Fibroblast of skin of left quadriceps (primary cell): ENCODE measurements at places on chromosomes 6 and 20.

DNA sequence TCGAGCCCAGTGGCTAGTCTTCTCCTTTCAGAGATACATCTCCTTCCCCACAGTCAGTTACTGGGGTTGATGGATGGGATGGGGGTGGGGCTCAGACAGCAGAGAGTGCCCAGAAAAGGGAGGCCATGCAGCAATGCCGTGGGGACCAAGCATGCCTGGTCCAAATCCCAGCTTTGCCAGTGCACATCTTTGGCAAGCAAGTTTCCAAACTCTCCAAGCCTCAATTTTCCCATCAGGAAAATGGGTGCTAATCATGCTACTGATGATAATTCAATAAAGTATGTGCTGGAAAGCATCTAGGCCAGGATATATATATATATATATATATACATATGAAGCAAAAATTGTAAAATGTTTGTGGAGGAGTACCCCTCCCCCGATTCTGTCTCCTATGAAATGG is 78.9 kb downstream of the CD40 start:
- DNase-seq, result no peak

DNA sequence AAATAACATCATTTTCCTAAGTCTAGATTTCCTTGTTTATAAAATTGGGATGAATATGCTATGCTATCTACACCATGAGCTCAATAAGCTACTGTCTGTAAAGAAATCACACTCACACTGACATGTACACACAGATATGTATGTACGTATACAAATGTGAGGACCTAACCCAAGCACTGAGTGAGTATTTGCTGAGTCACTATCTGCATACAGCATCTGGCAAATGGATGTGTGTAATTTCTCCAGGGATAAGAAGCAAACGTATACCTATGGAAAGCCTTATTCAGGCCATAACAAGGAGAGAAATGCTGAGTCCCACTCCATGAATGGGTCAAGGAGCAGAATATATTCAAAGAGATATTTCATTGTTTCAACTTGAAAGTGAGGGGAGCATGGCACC is 153.9 kb downstream of the LPA start:
- DNase-seq, result peak; percentile 39

DNA sequence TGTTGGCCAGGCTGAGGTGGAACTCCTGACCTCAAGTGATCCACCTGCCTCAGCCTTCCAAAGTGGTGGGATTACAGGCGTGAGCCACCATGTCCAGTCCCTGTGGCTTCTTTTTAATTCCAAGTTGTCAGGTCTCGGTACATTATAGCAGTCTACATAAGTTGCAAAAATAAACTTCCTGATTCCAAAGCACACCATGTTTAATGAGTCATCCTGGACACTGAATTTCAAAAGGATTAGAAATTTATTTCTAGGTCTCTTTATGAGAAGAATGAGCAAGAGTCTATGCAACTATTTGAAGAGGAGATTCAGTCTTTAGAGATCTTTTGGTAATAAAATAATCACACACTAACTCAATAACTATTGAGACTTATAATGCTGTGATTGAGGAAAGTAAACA is 63.9 kb upstream of the MCHR2 start:
- no peak for DNase-seq

- DNase-seq, result no peak
Measured at GRCh38 chr20:1576641-1577040, 19.1 kb upstream of the SIRPD start.

GRCh38 chr6:78910591-78911171 is 43.3 kb downstream of the IRAK1BP1 start:
- no peak for DNase-seq

DNA sequence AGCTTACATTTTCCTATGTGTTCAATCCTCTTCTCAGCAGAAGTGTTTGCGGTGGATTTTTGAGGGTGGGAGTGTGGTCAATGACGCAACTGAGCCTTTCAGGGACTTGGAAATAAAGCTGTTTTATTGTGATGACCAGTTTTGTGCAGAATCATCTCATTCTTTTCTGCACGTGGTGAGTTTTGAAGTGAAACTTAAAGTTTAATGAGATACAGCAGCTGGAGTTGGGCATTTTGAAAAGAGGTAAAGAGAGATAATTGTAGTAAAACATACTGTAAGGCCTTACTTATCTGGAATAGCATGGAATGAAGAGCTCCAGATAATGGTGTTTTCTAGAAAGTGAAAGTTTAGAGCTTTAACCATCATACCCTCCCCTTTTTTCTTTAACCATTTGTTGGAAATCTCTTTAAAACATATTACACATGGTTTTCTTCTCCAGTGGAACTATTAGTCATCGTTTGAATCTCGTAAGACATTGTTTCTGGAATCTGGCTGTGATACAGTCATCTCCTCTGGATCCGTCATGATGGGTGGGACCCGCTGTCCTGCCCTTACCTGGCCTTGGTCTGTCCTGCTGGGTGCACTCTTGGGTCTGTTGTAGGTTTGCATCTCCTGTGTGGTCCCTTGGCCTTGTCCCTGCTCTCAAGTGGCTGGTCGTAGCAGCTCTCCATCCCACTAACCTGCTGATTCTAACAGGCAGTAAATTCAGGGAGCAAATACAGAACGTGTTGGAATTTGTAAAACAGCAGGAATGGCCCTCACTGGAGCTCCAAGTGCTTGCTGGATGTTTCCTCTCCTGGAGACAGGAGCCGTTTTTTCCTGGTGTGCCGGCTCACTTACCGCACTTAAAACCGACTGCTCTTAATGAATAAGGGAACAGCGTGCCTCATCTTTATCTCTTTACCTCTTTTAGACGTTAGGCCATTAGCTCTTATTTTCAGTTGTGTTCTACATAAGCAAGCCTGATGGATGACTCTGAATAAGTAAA is 29.8 kb downstream of the UST start:
- DNase-seq, result peak; percentile 58

GRCh38 chr20:16695628-16696027 is 34.2 kb upstream of the SNRPB2 start:
- DNase-seq, result no peak

GRCh38 chr20:16474363-16474762 is 98.9 kb downstream of the KIF16B start:
- no peak for DNase-seq

DNA sequence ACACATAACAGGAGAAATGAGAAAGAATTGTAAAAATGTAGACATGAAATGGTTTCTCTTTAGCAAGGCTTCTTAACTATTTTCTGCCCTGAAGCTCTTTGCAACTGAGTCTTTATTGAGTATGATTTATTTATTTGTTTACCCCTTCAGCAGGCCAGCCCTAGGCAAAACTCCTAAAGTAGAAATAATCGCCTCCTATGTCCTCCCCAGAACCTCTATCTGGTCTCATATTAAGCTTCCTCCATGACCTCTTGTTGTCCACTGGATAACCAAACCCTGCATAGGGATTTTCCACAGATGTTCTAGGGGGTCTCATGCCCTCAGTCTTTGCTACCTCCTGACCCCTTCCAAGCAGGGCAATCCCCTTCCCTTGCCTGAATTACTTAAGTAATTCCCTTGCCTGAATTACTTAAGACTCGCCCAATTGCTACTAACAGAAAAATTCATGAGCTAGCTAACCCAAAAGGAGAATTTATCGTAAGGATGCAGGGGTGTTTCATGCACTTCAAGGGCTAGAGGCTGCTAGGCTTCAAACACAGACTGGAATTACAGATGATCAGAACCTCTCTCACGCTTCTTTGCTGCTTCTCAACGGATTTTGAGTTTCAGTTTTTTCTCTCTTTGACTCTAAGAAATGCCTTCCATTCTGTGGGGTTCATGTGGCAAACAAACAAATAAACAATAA is 425.9 kb upstream of the RNF217 start:
- no peak for DNase-seq

GRCh38 chr6:43878127-43878634 is 108.2 kb downstream of the VEGFA start:
- no peak for DNase-seq

GRCh38 chr6:104607501-104607900 is 252.2 kb downstream of the HACE1 start:
- no peak for DNase-seq

DNA sequence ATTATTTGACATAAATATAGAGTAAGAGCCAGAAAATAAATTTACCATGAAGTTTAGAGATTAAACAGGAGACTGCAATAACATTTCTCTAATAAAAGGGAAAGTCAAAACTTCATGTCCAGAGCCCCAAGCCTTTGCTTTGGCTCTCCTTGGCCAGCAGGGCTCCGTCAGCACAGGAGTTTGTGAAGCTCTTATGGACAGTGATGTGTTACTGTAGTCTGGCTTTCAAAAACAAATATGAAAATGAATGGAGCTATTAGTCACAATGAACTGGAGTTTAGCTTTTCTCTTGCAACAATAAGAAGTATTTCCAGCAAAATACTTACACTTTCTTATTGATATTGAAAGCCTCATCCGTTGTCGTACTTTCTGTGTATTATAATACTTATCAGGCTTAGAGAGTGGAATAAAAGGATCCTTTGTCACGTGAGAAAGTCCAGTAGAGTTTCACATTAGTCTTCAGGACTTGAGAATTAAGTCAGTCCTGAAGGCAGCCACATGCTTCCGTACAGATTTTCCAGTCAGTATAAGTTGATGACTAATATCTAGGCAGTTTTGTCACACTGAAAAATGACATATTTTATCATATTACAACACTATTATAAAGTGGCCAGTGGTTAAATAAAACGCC is 117.0 kb upstream of the PRL start:
- DNase-seq, result no peak

GRCh38 chr6:108193131-108193530 is 27.3 kb downstream of the NR2E1 start:
- DNase-seq, result no peak

DNA sequence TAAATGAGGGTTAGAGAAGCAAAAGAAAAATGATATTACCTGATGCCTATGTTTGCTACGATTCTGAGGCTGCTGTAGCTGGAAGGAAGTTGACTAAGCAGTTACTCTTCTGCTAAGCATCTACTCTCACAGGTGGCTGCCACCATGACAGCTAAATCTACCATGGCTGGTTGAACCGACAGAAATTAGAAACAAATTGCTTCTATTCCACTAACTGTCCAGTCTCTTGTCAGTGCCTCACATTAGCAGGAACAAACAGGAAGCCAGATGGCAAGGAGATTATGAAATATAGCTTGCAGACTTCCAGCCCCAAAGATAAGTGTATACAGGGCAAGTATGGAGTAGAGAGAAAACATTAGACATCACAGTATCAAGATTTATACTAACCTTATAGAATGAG is 59.4 kb upstream of the TMEM200A start:
- DNase-seq, result no peak

DNA sequence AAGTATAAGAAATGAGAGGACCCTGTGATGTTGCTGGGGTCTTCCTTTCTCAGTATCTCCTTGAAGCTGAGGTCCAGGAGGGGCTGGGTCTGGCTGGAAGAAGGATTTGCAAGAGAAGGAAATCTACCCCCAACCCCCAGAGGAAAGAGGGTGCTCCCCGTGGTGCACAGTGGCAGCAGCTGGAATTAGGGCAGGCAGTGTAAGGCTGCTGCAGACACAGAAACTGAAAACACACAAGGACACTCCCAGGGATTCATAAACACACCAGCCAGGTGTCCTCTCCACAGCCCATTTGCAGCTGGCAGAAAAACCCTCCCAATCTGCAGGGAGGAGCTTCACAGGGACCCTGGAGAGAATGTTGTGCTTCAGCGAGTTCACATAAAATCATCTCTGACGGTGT is 297.2 kb downstream of the CDH26 start:
- no peak for DNase-seq

DNA sequence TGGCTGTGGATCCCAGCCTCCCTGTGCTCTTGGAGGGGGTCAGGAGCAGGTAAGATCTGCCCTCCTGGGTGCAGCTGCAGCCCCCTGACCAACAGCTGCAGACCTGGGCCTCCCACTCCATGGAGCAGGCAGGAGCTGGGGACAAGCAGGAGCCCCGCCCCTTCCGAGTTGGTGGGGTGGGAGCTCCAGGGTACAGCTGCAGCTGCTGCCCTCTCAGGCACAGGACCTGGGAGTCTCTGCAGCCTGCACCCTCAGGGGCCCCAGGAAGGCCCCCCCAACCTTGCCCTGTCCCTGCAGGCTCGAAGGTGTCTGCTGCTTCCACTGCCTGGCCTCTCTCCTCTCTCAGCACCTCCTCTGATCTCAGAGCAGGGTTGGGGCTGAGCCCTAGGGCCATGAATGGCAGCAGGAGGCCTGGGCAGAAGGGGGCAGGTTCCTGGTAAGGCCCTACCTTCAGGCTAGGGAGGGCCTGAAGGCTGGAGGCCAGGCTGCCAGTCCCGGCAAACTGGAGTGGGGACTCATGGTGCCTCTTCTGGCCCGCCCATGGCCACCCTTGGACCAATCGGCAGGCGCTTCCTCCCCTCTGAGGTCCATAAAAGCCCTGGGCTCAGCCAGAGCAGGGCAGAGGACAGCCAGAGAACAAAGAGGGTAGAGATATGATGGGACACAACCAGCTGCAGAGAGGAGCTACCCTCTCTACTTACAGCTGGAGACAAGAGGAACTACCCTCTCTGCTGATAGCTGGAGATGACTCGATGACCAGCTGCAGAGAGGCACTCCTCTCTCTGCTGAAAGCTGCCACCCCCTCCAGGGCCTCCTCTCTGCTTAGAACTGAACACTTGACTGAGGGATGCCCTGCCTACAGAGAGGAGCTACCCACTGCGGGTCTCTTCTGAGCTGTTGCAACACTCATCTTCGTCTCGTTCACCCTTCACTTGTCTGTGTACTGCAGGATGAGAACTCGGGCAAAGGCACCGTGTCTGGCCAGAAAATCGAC is 7.8 kb upstream of the PACSIN1 start:
- DNase-seq, result no peak

GRCh38 chr20:1397710-1398109 is 4.9 kb upstream of the FKBP1A start:
- DNase-seq, result no peak

- DNase-seq, result no peak
Measured at GRCh38 chr6:148239215-148239614, 103.4 kb upstream of the SASH1 start.

DNA sequence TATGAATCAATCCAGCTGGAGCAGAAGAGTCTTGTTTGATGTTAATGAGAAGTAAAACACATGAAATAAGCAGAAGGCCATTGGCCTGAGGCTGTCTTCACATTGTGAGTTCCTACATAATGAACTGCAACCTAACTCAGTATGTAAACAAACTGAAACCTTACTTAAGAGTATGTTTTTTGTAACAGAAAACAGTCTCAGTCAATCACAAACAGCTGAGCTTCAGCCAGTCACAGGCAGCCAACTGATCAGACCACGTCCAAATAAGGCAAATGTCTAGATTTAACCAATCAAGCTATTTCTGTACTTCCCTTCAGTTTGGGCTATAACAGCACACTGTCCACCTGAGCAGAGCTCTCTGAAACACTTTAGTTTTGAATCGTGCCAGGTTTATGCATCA is 234.7 kb downstream of the TRDN start:
- DNase-seq, result no peak

GRCh38 chr6:167446046-167446445 is 121.2 kb downstream of the TTLL2 start:
- no peak for DNase-seq
